ENCODE measurements at places on chromosomes 5 and 9.

DNA sequence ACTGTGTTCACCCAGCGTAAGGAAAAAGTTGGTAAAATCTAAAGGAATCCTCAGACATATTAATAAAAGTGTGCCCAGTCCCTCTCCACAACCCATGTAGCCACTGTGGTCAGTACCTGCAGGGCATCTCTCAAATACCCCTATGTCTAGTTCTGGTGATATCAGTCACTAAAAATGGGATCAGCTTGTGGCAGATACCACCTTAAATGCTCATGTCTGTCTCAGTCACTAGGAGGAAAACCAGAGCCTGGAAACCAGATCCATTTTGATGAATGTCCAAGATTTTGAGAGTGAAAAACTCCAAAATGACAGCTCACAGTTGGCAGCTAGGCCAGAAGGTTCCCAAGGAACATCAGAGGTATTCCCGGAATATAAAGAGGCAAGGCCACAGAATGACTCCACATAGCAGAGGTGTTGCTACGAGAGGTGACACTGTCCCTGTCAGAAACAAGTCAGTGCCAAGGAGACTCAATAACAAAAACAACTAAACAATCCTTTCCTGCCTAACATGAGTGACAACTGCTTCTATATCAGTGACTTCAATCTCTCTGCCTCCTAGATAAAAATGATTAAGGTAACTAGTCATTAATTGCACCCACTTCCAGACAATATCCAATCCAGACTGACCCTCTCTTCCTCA lies 13.5 kb downstream of the PCAT7 start:
- DNase-seq = no peak

GRCh38 chr9:38251036-38251860 lies 141.3 kb upstream of the ALDH1B1 start:
- DNase-seq = no peak

DNA sequence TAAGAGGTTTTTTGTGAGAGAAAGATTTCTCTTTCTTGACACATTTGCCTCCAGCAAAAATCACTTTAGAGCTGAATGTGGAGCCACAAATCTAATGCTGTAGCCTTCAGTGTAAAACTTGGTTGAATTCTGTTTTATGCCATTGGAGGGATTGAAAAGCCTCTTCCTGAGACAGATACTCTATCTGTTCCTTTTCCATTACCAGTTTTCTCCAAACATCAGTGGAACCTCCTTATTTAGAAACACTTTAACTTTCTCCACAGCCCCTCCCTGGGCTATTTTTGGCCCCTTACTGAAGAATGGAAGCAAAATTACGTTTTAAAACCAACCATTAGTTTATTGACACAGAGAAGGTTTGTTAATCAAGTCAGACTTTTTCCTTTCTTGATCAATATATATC lies 155.3 kb downstream of the PJA2 start:
- DNase-seq = no peak

GRCh38 chr5:133602835-133603380 lies 9.4 kb downstream of the FSTL4 start:
- DNase-seq = no peak

- DNase-seq = no peak
These were observed 270.2 kb upstream of the IRX1 start for GRCh38 chr5:3325201-3325971.

DNA sequence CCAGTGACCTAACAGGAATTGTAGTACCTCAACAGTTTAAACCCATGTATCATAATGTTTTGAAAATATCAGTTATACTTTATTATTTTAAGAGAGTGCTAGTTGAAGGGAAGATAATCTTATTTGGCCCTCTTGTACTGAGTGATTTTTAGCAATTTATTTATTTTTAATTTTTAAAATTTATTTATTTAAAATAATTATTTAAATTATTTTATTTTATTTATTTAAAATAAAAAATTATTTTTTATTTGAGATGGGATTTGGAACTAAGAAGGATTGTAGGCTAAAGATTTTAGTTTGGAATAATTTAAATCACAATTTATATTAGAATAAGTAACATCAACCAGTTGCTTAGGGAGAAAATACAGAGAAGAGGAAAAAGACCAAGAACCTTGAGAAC lies 54.2 kb downstream of the NAA35 start:
- no peak for DNase-seq

- no peak for DNase-seq
These were observed 30.4 kb upstream of the KCNV2 start for GRCh38 chr9:2686911-2687310.

DNA sequence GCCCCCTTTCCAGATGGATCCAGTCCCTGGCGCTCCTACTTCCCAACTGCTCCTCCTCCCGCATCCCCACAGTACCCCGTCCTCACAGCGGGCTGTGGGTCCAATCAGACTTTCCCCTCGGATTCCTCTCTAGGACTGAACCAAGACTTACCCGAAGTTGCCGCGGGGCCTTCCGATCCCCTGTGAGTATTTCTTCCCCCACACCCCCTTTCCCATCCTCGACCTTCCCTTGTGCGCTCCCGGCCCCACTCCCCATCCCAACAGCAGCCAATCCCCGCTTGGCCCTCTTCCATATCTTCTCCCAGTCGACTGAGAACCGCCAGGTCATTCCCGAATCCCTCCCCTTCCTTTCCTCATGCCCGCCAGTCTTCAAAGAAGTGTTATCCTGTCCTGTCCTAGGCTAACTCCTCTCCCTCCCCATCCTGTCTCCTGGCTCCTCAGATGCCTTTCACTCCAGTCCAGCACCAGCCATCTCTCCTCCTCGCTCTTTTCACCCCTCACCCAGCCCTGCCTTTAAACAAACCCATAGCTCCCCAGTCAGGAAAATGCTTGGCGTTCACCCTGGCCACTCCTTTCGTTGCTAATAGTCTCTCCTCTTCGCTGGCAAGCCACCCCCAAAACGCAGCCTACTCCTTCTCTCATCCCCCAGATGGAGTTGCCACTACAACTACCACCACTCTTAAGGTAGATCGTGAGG lies 646 bp downstream of the SWI5 start:
- no peak for DNase-seq

DNA sequence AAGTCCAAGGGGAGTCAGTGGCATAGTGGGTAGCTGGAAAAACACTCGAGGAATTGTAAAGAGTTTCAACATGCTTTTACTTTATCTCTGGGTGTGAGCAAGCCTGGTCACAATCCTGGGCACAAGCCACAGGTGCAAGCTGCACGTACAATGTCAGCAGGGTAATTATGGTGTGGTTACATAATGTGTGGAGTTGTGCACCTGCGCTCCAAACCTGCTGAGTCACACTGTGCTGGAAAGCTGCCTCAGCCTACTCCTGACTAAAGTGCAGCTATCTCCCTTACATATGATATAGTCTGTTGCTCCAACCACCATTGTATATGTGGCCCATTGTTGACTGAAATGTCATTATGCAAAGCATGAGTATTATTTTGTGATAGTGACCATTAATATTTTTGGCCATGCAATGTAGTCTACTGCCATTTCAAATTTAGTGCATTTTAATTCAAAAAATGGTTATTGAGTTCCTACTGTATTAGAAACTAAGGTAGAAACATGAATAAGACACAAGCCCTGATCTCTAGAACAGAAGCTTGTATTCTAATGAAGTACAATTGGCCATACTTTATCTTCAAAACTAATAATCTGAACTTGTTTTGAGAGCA lies 160.9 kb upstream of the SLC30A5 start:
- no peak for DNase-seq

GRCh38 chr5:141868541-141868940 lies 9.7 kb downstream of the PCDH1 start:
- DNase-seq = no peak

- DNase-seq = no peak
These were observed 183.7 kb downstream of the HCN1 start for GRCh38 chr5:45512521-45512920.

- DNase-seq = no peak
These were observed 306.6 kb downstream of the PLK2 start for GRCh38 chr5:58153255-58153654.

DNA sequence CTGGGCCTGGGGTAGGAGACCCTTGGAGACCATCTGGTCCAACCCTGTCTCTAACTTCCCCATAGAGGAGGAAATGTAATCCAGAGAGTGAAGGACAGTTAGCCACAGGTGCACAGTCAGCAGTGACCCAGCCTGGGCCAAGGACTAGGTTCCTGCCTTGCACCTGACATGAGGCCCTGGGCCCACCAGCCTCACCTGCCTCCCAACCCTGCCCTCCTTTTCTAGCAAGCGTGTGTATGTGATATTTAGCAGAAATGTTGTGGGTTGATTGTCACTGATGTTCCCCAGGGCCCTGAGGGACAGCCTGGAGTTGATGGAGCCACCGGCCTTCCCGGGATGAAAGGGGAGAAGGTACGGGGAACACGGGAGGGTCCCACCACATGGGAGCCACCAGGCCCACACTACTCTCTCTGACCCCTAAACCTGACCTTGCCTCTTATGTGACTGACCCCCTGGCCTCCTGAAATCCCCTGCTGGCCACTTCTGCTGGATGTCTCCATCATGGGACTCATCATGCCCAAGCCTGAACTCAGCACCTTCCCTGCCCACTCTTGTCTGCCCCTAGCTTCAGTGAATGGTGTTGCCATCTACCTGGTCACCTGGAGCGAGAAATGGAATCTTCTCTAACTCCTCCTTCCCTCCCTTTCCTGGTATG lies 79.2 kb upstream of the TGFBR1 start:
- DNase-seq = no peak

DNA sequence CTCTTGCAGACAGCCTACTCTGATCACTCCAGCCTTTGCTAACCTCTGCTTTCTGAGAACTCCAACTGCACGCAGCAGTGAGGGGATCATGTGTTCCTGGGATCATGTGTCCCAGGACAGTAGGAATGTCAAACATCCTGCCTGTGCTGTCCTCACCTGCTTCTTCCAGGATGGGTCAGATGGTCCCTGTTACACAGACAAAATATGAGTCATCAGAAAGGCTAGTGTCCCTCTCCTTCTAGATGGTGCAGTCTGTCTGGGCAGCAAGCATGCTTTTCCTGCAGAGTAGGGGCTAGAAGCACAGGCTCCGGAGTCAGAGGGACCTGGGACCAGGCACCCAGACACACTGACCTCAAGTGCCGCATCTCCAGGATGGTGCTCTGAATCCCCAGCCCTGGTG lies 20.1 kb upstream of the SLC25A48 start:
- no peak for DNase-seq

DNA sequence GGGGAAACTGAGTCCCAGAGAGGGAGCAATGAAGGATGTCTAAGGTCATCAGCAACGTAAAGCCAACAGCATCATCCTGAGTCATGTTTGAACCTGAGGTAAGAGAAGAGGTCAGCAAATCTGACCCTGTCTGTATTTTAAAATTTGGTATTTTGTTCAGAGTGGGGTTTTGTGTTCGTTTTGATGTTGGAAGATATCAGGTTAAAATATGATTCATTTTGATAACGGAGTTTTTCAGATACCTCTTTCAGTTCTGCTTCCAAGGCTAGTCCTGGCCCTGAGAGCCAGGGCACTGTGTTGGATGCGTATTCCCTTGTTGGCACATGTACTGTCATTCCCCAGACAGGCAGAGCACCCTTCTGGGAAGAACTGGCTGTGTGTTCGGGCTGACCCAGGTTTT lies 291.0 kb downstream of the NSG2 start:
- DNase-seq = no peak

DNA sequence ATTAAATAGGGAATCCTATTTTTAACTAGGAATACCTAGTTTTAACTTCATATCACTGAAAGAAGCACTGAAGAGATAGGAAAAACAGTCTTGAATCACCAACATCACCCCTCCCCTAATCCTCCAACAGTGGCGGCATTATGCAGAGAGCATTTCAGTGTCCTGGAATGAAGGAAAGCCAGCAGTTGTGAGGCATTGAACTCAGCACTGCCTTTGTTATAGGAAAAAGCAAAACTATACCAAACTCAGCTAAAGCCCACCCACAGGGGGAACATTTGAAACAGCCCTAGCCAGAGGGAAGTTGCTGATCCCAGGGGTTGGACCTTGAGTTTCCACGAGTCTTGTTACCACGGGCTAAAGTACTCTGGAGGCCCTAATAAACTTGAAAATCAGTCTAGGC lies 310.6 kb upstream of the EDIL3 start:
- no peak for DNase-seq

DNA sequence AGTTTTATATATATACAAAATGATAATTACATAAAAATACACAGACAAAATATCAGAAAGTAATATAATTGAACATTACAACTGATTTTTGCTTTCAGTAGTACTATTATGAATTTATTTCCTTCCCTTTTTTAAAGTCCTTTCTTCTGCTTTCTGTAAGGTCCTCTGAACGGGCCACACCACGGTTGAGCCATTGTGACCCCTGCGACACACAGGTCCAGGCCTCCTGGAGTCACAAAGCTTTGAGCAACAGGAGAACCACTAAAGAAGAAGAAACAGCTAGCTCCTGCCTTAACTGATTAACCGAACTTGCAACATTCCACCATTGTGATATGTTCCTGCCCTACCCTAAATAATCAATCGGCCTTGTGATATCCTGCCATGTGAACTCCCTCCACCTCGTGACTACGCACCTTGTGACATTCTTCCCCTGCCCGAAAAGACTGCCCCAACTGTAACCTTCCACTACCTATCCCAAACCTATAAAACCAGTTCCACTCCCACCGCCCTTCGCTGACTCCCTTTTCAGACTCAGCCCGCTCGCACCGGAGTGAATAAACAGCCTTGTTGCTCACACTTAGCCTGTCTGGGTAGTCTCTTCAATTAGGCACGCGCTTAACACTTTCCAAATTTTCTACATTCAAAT lies 375.0 kb upstream of the RFX3 start:
- DNase-seq = no peak

- DNase-seq = no peak
These were observed 38.6 kb downstream of the RALGPS1 start for GRCh38 chr9:126953041-126953809.

DNA sequence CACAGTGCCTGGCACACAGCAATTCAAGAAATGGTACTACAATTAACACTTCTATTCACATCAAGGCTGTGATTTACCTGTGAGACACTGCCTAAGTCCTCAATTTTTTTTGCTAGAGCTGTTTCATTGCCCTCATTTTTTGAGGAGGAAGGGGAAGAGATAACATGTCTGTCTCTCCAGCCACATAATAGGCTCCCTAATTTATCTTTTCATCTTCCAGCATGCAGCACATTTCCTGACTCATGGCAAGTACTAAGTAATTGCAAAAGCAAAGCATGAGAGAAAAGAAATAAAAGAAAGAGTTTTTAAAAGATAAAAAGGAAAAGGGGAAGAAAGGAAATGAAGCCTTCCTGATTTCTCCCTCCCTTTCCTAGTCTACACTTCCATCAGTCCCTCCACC lies 26.9 kb upstream of the RNF38 start:
- DNase-seq = no peak

DNA sequence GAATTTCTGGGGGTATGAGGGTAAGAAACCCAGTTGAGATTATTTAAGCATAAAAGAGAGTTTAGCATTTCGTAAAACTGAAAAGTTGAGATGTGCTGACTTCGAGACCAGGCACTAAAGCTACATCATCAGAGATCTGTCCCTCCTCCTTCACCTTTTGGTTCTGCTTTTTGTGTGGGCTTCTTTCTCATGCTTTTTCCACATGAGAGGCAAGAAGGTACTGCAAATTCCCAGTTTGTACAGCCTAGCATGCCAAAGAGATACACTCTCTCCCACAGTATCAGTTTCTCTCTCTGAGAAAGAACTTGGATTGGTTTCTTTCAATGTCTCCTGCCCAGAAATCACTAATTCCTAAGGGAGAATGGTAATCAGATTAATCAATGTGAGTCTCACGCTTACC lies 584.7 kb downstream of the SEMA5A start:
- no peak for DNase-seq

- DNase-seq = no peak
These were observed 260.8 kb downstream of the AUH start for GRCh38 chr9:91100878-91101450.

- no peak for DNase-seq
These were observed 2.7 kb downstream of the NDST1 start for GRCh38 chr5:150510460-150511263.
